ENCODE measurements at places on chromosomes 13 and 19.

- no peak for DNase-seq
These were observed 565.1 kb downstream of the LIG4 start for GRCh38 chr13:107650081-107650701.

DNA sequence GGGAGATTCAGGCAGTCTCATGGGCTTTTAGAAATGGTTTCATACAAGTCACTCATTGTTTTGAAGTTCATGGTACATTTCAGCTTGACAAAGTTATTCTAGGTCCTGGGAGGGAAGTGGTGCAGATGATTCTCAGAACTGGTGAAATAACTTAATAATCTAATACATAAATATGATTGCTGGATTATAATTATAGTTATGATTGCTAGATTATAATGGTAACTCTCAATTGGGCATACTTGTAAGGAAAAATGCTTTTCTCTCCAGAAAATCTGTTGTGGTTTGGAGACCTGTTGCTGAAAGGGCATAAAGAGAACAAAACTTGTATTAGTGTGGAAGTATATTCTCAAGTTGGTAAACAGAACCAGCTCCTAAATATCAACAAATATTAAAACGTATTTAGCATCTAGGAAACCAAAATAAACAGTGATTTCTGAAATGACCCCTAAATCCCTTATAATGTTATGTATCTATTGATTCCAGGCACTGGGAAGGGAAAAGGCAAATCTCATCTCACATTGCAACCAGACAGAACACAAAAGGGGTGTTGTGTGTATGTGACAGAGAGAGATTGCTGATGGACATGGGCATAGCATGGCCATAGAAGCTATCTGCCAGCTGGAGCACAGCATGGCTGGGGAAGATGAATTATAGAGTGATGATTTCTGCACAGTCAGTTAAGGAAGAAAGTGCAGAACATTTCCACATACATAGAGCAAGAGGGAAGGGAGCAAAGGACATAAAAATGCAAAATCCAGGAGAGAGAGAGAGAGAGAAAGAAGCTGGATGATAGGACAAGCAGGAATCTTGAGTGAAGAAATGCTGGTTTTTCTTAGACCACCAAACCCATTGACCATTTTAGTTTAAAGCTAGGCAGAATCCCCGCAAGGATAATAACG lies 87.1 kb upstream of the FRY start:
- DNase-seq = no peak

- DNase-seq = no peak
These were observed 107.2 kb downstream of the RAB20 start for GRCh38 chr13:110454227-110454859.

DNA sequence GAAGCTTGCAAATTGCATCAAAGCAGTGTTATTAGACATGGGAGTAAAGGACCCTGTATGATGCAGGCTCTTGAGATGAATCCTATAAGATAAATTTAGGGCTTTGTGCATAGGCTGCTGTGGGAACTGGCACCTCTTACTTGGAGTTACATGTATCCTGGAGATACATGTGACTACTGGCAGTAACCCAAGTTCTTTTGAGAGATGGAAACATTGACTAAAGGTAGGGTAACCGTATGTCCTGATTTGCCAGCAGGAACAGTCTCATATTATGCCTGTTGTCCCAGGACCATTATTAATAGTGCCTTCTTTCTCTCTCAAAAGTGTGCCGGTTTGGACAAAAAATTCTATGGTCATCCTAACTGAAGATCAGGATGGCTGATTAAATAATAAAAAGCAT lies 195.4 kb downstream of the LACC1 start:
- no peak for DNase-seq

GRCh38 chr13:109745702-109746101 lies 40.7 kb downstream of the IRS2 start:
- DNase-seq = no peak

DNA sequence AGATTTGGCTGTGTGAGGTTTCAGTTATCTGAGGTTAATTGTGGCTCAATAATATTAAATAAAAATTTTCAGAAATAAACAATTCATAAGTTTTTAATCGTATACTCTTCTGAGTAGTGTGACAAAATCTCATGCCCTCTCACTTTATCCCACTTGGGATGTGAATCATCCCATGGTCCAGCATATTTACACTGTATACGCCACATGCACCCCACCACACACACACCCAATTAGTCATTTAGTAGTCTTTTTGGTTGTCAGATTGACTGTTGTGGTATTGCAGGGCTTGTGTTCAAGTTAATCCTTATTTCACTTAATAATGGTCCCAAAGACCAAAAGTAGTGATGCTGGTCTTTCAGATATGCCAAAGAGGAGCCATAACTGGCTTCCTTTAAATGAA lies 66.4 kb upstream of the PCDH9 start:
- no peak for DNase-seq

DNA sequence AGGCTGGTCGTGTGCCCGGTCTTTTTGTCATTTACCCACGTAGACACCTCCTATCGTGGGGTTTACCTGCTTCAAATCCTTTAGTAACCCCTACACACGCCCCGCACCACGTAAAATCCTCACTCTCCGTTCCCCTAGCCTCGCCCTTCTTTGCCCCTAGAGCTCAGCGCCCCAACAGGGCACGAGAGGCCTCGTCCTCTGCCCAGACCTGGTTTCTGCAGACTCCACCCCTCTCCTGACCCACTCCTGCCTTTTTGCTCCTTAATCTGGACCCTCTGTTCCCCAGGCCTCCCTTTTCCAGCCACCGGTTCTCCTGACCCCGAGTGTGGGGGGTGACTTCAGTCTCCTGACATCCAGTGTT lies 412 bp downstream of the ZNF528 start:
- no peak for DNase-seq

GRCh38 chr13:95056266-95056665 lies 245.0 kb downstream of the ABCC4 start:
- no peak for DNase-seq

DNA sequence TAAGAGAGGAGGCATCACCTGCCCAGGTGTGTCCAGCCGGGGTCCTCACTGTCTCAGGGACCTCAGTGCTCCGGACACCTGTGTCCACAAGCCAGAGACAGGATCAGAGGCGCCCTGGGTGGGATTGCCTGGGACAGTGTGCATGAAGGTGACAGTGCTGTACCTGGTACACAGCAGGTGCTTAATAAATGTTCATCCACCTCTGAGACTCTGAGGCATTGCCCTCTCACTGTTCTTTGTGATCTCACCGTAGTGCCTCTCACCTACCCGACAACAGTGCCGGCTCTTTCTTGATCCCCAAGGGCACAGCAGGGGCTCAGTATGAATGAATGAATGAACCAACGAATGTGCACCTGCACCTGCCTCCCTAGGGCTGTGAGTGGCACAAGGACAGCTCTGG lies 9.2 kb downstream of the RDH13 start:
- no peak for DNase-seq

DNA sequence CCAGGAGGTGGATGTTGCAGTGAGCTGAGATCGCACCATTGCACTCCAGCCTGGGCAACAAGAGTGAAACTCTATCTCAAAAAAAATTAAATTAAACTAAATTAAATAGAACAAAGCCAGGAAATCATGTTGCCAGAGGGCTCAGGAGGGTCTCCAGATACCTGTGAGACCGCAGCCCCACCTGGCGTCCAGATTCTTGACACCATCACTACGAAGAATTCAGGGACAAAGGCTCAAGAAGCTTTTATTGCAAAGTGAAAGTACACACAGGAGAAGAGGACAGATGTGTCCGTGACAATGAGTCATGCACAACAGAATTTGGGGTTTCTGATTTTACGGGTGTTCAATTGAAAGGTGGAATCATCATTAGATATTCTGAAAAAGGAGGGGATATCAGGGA lies 76.6 kb downstream of the STOML3 start:
- DNase-seq = no peak

- DNase-seq = peak; percentile 29
These were observed 492 bp downstream of the TMEM147 start for GRCh38 chr19:35545855-35546381.

DNA sequence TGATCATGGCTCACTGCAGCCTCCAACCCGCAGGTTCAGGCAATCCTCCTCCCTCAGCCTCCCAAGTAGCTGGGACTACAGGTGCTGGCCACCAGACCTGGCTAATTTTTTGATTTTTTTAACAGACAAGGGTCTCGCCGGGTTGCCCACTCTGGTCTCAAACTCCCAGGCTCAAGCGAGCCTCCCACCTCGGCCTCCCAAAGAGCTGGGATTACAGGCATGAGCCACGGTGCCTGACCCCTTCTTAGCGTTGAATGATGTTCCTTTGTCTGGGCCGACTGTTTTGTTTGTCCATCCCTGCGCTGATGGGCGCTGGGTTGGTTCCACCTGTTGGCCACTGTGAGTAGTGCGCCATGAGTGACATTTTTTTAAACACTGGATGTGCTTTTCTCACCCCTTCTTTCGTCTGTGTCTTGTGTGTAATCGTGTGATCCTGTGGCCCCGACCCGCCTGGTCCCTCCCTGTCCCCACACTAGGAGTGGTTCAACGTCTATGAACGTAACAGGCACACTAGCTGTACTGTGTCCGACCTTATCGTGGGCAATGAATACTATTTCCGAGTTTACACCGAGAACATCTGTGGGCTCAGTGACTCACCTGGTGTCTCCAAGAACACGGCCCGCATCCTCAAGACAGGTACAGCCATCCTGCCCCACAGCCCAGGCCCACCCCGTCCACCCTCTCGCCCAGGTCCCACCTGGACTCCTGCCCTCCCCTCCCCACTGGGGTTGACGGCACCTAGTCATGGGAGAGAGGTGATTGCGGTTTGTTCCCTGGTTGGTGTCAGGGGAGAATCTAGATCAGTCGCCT lies 15.0 kb upstream of the EMC10 start:
- DNase-seq = peak; percentile 67

GRCh38 chr13:76745261-76746200 lies 140.7 kb downstream of the KCTD12 start:
- DNase-seq = no peak

DNA sequence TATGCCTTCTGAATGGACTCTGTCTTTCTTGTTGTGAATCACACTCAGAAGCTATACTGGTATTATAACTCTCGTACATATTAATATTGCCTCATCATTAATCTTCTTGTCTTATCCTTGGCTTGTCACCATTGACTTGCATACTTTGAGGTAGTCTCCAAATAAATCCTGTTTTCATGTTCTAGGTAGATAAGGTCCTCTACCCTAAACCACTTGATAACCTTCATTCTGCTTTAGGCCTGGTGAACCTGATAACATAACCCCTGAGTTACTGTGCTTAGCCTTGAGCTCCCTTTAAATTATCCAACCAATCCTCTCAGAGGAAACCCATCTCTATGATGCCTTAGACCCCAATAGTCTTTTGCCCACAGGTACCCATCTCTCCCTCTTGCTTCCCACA lies 1162.3 kb downstream of the SLITRK1 start:
- DNase-seq = no peak

- no peak for DNase-seq
These were observed 24.4 kb downstream of the EPSTI1 start for GRCh38 chr13:42967660-42968059.

DNA sequence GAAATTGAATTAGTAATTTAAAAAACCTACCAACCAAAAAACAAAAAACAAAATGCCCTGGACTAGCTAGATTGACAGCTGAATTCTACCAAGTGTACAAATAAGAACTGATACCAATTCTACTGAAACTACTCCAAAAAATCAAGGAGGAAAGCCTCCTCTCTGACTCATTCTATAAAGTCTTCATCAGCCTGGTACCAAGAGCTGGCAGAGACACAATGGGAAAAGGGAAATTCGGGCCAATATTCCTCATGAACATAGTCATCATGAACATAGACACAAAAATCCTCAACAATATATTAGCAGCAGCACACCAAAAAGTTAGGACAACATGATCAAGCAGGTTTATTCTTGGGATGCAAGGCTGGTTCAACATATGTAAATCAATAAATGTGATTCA lies 2667.7 kb upstream of the PCDH20 start:
- DNase-seq = no peak

- no peak for DNase-seq
These were observed 29.3 kb downstream of the MIPEP start for GRCh38 chr13:23859904-23860303.

DNA sequence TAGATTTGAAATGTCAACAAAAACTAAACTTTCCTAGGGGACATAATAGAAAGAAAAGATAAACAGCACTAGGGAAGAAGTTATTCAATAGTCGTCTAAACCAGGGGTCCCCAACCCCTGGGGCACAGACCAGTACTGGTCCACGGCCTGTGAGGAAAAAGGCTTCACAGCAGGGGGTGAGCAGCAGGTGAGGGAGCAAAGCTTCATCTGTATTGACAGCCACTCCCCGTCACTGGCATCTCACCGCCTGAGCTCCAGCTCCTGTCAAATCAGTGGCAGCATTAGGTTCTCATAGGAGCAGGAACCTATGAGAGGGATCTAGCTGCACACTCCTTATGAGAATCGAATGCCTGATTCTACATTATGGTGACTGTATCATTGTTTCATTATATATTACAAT lies 382.7 kb downstream of the MYO16 start:
- DNase-seq = no peak
